ENCODE measurements at places on chromosomes 1 and 21.
A peak's percentile ranks its signal among the peaks of the same experiment; 100 is the strongest.

DNA sequence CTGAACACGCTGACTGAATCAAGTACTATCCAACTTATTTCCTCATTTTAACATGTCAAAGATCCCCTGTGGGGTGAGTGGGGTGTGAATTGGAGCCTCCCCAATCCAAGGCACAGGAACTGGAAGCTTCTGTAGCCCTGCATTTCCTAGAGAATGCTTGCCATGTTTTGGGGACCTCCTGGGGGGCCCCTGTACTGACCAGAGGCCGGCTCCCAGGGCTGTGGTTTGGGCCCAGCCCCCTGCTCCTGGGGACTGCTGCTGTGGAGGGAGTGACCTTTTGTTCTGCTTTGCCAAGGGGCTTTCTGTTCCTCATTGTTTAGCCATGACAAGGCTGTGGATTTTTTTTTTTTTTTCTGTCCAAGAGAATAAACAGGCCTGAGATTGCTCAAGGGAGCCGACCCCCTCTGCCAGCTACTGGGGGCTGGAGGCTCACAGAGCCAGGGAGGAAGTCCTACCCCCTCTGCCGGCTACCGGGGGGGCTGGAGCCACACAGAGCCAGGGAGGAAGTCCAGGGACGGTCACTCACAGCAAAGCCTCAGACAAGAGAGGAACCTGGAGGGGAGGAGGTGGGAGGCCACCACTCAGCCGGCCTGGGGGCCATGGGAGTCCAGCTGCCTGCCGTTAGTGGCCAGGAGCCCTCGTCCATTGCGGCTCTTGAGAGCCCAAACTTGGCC, 17.4 kb downstream of the TNFRSF1B start:
- peak; percentile 52 for DNase-seq

DNA sequence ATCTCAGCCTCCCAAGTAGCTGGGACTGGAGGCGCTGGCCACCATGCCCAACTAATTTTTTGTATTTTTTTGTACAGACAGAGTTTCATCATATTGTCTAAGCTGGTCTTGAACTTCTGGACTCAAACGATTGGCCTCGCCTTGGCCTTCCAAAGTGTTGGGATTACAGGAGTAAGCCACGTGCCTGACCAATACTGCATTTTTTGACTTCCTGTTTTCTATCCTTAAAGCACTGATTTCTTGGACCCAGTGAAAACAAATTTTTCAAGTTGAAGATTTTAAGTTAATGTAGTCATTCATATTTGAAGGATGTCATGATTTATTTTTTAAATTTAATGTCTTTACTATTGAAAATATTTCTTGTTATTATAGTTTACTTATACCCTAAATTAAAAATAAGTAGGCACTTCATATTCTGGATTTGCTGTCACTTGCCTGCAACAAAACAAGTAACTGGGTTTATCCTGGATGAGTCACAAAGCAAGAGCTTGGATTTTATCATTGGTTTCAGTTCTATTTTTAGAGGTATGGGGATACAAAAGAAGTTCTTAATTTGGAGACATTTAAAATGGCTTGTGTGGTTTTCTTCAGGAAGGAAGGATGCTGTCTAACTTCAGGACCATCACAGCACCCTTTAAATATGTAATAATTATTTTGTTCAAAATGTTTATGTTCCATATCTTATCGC, 2.2 kb upstream of the VPS45 start:
- peak; percentile 76 for DNase-seq

GRCh38 chr1:1432951-1433803, 2.3 kb upstream of the VWA1 start:
- DNase-seq, result no peak

GRCh38 chr21:38196036-38196435, 60.8 kb upstream of the KCNJ15 start:
- DNase-seq, result no peak

DNA sequence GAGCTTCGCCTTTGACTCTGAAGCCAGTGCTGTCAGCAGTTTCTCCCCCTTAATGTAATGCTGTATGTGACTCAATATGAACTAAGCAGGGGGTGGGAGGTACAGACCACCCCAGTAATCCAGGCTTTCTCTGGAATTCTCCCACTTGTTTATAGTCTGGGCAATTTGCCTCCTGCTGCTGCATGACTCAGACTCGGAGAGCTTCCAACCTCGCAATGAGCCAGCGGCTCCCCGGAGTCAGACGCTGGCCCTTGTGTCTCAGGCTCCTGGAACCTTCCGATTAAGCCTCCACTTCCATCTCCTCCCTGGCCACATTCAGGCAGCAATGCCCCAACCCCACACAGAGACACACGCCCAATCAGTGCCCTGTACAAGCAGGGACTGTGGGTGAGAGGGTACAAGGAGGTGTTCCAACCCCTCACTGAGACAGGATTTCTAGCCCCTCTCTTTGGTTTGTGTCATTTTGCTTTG, 471.7 kb upstream of the VAMP3 start:
- DNase-seq, result peak; percentile 98

DNA sequence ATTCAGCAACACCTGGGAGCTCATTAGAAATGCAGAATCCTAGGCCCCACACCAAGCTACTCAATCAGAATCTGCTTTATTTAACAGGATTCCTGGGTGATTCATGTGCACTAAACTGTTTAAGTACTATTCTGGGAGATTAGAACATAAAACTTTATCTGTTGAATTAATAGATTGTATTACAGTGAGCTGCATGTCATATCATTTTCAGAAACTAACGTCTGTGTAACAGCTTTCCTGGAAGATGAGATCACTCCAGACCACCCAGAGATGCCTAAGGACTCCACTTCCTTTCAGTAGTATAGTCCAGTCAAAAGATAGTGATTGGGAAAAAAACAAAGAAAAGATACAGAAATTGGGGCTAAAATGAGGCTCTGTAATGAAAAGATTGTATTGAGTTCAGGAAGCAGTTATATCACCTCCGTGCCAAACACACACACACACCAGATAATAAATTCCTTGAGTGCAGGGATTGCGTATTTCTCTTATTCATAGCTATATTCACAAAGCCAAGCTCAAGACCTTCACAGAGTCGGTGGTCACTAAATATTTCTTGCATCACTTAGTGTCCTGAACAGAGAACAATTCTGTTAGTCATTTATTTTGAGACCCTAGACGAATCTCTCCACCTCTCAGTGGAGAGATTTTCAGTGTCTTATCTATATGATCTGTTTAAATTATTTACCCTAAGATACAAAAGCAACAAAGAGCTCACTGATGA, 178.2 kb downstream of the DSCAM start:
- DNase-seq, result no peak

DNA sequence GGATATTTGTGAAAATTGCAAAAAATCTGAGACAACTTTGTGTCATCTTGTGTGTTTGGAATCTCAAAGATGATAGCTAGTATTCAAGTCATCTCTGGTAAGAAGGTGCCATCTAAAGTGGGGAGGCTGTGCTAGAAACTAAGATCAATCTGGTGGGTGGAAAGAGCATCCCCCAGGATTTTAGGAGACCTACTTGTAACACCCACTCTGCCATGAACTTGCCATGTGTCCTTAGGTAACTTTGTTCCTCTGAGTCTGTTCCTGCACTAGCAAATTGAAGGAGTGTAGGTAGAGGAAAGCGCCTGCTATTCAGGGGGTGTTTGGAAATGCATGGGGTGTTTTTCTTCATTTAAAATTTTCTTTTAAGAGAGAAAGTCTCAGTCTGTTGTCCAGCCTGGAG, 24.4 kb downstream of the LGR6 start:
- no peak for DNase-seq

DNA sequence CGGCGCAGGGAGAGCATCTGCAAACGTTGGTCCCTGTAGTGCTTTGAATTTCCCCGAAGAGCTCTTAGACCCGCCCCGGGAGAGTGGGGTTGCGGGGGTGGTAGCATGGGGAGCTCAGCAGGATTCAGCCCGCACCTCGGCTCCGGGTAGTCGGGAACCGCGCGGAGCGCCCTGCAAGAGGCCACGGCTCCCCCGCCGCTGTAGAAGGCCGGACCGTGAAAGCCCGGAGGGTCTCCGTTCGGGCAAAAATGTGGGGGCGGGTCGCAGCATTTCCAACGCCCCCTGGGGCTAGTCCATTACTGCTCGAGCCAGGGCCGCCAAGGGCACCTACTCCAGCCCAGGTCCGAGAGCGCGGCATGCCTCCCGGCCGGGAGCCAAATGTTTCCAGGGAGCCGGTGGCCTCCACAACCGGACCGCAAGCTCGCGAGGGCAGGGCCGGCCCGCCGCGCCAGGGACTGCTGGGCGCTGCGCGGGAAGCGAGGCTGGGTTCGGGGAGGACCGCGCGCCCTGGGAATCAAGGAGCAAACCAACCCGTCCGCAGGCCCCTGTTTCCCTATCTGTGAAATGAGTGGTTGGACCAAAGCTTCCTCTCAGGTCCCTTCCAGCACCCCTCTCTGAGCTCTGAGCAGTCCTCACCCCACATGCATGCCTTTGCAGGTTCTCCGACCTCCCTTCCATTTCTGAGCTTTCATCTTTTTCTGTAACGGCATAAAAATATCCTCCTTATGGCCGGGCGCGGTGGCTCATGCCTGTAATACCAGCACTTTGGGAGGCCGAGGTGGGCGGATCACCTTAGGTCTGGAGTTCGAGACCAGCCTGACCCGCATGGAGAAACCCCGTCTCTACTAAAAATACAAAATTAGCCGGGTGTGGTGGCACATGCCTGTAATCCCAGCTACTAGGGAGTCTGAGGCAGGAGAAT, 775 bp upstream of the TMEM63A start:
- DNase-seq, result peak; percentile 61

DNA sequence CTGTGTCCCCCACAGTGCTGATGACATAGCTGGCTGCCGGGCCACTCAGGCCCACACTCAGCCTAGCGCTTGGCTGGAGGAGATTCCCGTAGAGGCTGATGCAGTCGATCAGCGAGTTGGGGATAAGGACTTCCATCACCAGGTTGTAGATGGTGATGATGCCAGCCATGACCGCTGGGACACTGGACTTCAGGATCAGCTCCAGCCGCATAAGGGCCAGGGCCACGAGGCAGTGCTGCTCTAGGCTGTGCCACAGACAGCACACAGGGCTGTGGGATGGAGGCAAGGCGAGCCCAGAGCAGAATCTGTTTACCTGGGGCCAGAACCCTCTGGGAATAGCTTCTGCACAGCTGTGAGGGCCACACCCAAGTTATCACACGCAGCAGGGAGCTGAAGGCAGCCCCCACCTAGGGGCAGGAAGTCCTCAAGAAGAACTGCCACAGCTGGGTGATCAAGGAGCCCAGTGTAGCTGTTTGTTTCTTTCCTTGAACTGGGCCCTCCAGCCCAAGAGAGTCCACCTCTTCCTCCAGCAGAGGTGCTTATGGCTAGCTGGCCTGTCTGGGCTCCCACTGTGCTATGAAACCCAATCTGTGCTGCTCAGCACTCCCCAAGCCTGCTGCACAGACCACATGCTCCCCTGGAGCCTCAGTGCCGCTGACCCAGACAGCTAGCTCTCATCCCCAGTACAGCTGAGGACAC, 6.2 kb downstream of the SLC2A1 start:
- DNase-seq, result peak; percentile 40

DNA sequence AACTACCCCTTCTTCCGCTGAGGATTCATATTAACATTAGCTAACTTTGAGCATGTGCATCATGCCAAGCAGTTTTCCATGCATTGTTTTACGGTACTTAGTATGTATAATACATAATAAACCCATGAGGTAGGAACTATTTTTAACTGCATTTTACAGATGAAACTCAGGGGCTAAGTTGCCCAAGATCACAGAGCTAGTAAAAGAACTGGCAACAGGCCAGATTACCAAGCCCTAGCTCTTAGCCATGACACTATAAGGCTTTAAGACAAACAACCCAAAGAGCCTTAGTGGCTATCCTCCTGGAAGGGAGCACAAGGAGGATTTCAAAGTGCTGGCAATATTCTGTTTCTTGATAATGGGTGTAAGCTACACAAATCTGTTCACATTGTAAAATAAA, 6.1 kb downstream of the AK2 start:
- DNase-seq, result no peak

DNA sequence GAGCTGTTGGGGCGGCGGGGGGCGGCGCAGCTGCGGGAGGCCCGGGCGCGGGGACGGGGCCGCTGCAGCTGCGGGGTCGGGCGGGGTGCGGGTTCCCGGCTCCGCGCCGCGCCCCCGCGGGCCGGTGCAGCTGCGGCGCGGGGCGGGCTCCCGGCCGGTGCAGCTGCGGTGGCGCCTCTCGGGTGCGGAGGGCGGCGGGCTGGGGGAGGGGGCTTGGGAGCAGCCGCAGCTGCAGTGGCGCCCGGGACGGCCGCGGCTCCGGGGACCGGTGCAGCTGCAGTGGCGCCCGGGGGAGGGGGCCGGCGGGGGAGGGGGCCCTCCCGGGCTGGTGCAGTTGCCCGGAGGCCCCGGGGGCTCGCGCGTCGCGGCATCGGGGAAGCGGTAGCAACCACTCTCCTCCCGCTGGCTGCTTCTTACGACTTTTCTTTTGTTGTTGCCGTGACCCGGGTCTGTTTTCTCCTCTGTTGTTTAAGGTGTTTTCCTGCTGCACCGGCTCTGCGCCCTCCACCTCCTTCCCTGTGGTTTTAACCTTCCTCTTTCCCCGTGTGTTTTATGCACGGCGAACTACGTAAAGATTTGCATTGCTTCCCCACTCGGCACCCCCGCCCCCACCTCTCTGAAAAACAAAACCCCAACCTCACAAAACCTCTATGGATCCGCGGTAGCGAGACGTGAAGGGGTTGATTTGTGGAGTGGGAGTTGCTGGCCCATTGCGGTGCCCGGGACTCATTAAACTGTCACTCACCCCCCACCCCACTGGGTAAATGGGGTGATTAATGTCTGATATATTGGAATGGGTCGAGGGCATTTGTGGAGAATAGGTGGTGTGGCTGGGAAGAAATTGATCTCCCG, 1.7 kb upstream of the ZBTB18 start:
- DNase-seq, result peak; percentile 47

- DNase-seq, result no peak
Measured at GRCh38 chr1:111989531-111990025, at the start of gene KCND3. Gene KCND3, minus strand, starts transcription at chr1:111989668.

DNA sequence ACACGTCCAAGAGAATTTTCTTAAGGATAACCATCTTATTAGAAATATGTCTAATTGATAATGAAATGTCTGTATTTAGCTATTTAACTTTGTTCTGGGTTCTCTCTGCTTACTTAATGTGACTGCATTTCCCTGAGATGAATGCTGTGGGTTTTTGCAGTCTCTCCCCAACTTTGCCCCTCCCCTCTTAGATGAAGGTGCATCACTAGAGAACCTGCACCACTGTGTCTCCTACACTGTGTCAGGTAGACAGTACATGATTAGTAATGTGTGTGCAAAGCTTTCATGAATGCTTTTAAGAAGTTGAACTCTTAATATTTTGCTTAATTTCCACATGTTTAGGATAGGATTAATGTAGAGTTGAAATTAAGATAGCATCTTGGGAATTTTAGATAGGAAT, 51.7 kb downstream of the LRRC8D start:
- no peak for DNase-seq

DNA sequence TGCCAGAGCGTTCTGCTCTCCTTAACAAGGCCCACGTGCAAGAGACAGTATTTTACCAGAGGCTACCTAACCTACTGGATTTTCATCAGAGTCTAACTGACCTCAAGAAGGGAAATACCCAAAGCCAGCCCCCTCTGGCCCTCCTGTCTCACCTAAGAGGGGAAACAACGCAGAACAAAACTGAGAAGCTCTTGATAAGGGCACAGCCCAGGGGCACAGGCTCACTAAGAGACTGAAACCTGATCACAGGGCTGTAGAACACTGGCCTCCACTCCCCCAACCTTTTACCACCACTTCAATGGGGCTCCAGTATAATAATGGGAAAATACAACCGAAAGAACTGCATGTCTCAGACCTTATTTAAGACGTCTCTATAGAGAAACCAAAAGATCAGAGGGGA, 449.5 kb upstream of the CAMK1G start:
- DNase-seq, result no peak
